ENCODE measurements at places on chromosomes 6 and 20.

GRCh38 chr6:44504301-44504791 lies 116.8 kb downstream of the CDC5L start:
- no peak for DNase-seq

- no peak for DNase-seq
These were observed 192.0 kb downstream of the ALDH8A1 start for GRCh38 chr6:134757911-134758361.

DNA sequence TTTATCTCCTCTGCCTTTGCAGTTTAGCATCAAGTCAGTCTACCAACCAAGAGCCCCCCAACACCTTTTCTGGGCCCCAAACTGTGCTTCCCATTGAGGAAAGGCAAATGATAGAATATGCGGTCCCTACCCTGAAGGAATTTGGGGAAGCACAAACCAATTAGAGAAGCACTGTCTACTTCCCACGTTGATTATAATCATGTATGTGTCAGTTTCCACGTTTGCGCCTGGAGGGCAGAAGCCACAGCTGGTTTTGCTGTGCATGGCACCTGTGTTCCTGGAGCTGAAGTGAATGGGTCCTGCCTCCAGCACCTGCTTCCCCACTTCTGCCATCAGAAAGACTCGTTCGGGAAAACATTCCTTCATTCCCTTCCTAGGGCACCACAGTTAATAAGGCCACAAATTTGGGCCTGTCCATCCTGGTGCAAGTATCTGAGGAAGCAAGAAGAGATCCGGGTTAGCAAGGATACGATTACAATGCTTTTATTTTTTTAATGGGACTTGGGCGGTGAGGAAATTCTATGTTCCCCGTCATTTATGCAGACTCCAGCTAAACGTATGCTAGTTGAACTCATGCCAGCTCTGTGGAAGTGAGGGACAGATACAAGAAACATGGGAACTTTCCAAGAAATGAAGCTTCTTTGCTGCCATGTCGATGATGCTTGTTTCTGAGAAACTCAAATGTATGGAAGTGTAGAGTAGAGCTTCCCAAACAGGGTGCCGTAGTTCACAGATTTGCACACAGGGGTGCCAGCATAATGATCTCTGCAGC lies 333.5 kb downstream of the NRN1 start:
- no peak for DNase-seq

DNA sequence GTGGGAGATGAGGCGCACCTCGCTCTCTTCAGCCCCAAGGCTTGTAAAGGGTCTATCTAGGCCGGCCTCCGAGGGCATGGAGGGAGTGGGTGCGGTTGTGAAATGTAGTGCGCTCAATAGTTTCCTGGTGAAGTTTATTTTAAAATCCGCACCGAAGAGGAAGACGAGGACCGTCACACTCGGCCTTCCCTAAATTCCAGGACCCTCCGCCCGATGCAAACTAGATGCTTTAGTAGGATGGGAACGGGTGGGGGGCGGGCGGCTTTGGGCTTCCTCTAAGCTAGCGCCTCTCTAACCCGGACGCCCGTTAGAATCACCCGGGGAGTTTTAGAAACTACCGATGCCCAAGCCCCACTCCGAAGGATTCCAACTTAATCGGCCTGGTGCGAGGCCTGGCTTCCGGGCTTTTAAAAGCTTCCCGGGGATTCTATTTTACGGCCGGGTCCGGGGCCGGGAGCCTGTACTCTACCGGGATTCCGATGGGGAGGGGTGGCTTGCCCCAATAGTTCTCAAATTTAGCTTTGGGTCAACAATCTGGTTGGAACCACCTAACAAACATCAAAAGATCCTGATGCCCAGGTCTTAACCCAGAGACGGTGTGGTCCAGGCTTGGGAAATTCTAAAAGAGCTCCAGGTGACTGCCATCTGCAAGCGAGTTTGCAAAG lies 548 bp upstream of the BCAS4 start:
- no peak for DNase-seq

- DNase-seq, result no peak
These were observed 128.6 kb upstream of the SLC22A23 start for GRCh38 chr6:3585320-3585935.

DNA sequence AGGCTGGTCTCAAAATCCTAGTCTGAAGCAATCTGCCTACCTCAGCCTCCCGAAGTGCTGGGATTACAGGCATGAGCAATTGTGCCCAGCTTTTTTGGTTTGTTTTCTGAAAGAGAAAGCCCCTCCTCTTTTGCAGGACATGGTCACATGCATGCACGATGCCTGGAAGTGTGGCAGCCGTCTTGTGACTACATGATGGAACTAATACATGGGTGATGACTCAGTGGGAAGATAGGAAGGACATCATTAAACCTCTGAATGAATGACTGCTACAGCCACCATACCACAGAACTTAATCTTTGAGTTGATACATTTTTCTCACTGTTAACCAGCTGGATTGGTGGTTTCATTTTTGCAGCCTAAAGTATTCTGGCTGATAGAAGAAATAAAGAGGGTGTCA lies 13.4 kb upstream of the CTNNBL1 start:
- no peak for DNase-seq

DNA sequence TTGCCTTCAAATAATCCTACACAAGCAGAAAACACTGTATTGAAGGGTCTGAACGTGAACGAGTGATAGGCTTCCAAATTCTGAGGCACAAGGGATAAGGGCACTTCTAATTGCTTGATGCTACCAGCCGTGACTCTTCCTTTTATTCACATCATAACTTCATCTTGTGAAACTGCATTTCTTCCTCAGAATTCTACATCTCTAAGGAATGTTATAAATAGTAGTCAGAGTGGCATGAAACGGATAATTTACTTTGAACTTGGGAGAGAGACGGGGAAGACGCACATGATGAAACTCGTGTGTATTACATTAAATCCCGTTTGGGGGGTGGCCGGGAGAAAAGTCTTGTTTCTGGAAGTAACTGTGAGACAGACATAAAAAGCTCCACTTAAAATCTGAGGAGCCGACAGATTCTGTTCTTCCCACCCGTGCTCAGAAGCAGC lies 754 bp downstream of the HDDC2 start:
- DNase-seq, result no peak

DNA sequence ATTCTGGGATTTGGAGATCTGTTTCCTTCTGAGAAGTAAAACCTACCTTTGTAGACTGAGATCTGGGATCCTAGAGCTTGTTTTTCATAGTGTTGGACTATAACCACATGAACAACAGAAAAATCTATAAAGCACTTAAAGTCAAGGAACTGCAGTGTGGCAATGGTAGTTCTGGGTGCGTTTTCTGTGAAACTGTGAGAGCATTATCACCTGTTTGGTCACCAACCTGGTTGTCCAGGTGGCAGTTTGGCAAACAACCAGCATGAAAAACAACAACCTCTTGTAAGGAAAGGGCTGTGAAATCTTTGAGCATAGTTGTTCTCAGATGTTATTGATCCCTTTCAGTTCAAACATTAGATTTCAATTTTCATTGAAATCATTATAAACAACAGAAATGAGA lies 215.8 kb upstream of the CITED2 start:
- DNase-seq, result no peak

DNA sequence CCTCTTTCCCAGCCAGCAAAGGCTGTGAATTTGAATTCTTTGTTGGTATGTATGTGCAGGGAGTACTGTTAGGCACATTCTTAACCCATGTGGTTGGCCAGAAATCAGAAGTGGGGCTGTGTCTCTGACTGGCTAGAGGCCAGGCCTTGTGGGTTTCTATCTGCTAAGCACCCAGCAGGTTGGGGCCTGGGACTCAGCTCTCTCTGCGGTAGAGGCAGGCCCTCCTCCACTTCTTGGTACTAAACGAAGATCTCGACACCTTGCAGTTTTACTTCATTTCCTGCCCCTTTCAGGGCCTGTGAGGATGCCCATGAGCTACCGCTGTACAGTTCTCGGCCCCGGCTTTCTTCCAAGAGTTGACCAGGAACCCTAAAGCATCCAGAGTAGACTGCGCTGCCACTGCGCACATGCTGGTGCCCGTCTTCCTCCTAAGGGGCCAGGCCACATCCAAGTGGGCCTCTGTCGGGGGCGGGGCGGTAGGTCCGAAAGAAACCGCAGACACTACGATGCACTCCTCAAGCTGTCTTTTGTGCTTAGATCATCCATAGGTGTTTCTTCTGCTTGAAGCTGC lies 51.1 kb downstream of the TCP11 start:
- DNase-seq, result no peak
